NCI-H1417 treated with DMSO at 0.1 percent for 48 hours (cell line): ENCODE measurements at places on chromosomes 4 and X.

- DNase-seq: no peak
These were observed 47.1 kb downstream of the ALG13 start for GRCh38 chrX:111728096-111728495.

- no peak for DNase-seq
These were observed 22.3 kb upstream of the VSIG1 start for GRCh38 chrX:108022491-108023089.

DNA sequence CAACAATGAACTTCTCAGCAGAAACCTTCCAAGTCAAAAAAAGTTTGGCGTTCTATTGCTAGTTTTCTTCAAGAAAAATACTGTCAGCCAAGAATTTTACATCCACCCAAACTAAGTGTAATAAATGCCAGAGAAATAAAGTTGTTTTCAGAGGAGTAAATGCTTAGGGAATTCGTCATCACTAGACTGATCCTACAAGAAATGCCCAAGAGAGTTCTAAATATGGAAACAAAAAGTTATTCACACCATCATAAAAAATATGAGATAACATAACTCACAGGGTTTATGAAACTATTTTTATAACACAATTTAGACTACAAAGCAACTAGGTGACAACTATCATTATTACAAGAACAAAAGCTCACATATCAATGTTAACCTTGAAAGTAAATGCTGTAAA, 259.5 kb upstream of the GABRA2 start:
- no peak for DNase-seq

GRCh38 chrX:148310426-148311165, 189.8 kb upstream of the AFF2 start:
- DNase-seq: no peak

GRCh38 chr4:38531141-38531727, 132.8 kb upstream of the KLF3 start:
- no peak for DNase-seq

DNA sequence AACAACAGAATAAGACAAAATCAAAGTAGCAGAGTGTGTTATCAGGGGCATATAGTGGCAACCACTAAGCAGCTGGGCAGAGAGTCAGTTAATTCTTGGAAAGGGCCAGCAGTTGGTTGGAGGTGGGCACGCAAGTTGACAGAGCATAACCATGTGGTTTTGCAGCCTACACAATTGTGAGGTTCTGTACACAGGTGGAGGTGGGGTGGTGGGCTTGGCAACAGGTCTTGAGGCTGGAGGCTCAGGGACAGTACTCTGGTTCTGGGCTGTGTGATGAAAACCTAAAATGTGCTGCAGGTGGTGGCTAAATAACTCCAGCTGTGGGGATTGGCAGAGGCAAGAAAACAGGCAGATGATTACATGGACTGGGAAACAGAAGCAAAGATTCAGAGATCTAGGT, 1112.7 kb downstream of the PDHA2 start:
- DNase-seq: no peak
